Smooth muscle cell of the coronary artery (primary cell): ENCODE measurements at places on chromosomes 7 and 10. TPM values are rescaled to one million over a fixed set of nuclear protein-coding genes. Genes with fewer than 3 reads are reported as not detected.

Gene CYP3A7
- 0.23 TPM in 1 of 2 replicates, not detected in the other for total RNA-seq

Gene ADAP1
- total RNA-seq = 2.3 and 4.0 TPM in 2 replicates

Gene ADAMTS14
- 1.5 and 9.0 TPM in 2 replicates for total RNA-seq

Gene ATOH7
- not detected in 2 replicates for total RNA-seq

Gene TFPI2
- 0.47 and 166 TPM in 2 replicates for total RNA-seq

Gene RABGEF1
- 25.6 and 47.0 TPM in 2 replicates for total RNA-seq

Gene TMEM196
- not detected in 2 replicates for total RNA-seq

Gene GGCT
- total RNA-seq = 16.6 and 28.3 TPM in 2 replicates

Gene GSTK1
- total RNA-seq = 39.1 and 72.5 TPM in 2 replicates

Gene DGKI
- 1.4 and 2.9 TPM in 2 replicates for total RNA-seq

Gene EIF4EBP2
- total RNA-seq = 13.0 and 14.7 TPM in 2 replicates

Gene EXOC6
- 1.9 and 20.1 TPM in 2 replicates for total RNA-seq
